ENCODE measurements at places on chromosomes 11 and 22.
A peak's percentile ranks its signal among the peaks of the same experiment; 100 is the strongest.

DNA sequence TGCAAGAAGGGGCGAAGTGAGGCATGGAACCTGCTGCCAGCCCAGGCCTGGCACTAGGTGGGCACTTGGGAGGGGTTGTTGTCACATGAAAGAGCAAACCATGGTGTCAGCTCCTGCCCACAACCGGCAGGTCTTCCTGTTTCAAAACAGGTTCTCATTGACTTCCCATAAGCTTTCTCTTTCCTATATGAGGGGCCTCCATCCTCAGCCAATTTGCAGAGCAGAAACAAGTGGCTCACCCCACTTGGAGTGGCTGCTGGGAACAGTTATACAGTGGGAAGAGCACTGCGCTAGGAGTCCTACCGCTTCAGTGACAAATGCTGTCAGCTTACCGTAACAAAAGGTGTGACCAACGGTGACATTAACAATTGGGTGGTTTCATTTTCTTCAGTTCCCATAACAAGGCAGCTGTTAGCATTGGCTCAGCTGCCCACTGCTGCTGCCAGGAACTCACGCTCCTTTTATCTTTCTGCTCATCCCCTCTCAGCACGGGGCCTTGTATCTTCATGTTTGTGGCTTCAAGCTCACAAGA lies 10.2 kb upstream of the SSTR3 start:
- DNase-seq = no peak

DNA sequence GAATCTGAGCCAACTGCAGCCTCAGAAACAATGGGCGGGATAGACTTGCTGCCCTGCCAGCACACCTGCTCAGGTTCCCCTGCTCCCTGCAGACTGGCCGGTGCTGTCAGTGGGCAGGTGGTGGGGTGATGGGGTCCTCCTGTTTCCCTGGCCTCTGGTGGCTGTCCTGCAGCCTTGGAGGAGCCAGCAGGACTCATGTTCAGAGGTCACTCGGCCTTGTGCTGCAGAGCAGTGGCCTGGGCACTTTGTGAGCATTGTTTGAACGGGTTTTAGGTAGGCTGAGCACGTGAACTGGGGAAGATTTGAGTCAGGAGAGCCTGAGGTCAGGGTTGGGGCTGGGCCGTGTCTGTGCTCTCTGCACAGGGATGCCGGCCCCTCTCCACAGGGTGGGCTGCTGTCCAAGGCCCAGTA lies 17.6 kb downstream of the PPIL2 start:
- no peak for DNase-seq

GRCh38 chr11:2755071-2755470 lies 55.3 kb upstream of the KCNQ1OT1 start:
- DNase-seq = no peak

DNA sequence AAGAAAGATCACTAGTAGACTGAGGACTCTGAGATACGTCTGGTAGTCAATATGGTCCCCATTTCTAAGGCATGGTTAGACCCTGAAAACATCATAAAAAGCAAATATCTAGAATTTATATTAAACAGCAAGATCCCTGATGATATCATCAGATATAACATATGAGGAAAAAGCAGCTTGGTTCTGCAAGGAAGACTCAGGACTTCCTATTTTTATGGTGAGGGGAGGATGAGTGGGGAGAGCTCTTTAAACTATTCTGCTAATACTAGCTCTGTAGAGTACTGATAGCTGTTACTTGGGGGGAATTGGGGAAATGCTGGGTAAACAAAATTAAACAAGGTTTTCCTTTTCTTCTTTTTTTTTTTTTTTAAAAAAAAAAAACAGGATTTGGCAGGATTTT lies 235.8 kb downstream of the SWAP70 start:
- no peak for DNase-seq

DNA sequence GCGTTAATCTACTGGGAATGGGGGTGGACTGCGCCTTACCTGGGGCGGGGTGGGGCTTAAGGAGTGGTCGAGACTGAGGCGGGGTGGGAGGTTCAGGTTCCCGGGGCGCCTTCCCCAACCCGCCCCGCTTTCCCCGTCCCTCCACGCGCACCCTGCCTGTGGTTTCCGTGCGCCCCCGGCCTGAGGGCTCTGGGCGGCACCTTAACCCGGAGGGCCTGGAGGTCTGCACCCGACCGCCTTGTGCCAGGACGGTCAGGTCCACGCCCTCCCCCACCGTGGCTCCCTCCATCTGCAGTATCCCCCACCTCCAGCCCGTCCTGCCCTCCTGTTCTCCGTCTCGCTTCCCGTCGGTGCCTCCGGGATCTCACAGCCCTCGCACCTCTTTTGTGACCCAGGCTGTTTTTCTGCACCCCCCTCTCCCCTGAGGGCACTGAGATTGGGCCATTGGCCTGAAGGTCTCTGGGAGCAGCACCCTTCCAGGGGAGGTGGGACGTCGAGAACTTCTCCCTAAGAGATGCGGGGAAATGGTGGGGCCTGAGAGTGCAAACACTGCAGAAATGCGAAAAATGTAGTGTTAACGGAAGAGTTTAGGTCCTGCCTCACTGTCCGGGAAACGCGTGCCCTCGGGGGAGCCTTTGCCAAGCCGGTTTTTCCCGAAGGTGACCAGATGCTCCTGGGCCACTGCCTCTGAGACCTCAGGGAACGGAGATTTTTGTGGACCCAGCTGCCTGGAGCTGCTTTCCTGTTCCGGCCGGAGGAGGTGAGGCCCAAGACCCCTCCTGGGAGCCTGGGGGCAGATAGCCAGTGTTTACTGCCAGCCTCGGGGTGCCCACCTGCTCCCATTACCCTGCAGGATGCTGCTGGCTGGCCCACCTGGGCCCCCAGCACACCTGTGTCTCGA lies 1.2 kb upstream of the ASCL2 start:
- no peak for DNase-seq

DNA sequence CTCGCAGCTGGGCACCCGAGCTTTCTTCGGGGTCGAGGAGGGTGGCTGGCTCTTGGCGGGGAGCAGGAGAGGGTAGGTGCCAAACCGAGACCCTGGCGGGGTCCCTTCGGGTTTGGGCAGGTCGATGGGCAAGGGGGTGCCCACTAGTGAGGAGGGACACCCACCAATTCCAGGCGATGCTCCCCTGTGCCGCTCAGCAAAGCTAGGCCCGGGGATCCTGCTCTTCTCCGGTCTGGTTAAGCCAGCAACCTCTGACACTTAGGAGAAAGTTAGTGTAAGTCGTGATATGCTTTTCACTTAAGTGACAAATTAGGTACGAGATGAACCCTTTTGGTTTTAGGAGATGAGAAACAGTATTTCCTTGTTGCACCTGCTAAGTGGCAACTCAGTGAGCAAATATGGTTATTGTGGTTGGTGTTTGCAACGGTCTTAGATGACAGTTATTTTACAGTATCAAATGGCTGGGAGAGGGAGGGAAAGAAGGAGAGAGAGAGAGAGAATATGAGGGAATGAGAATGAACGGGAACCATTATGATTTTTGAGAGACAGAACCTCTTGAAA lies 565 bp downstream of the NUCB2 start:
- no peak for DNase-seq

DNA sequence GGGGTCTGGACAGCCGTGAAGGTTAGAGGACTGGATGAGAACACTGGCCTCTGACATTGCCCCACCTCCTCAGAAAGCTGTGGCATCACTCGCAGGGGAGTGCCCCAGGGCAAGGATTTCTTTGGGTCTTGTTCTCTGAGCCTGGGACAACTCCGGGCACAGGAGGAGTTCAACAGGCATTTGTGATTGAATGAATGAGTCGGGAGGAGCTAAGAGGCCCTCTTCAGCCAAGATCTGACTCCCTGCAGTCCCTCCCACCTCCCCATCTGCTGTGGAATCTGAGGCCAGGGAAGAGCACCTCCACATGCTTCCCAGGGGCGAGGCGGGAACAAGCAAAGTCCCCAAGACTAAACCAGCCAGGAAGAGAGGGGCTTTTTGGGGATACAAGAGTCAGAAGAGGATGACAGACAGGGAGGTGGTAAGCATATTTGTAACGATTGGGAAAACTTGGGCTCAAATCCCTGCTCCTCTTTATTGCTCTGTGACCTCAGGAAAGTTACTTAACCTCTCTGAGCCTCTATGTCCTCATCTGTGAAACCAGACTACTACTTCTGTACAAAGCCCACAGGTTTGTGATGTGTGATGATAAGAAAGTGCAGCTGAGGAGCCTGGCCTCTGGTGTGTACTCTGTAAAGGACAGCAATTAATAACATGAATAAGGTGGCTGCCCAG lies 6.4 kb downstream of the TP53I11 start:
- DNase-seq = no peak

GRCh38 chr11:132445859-132446291 lies 1075.5 kb downstream of the NTM start:
- DNase-seq = no peak

GRCh38 chr11:57354699-57355098 lies 16.5 kb downstream of the P2RX3 start:
- DNase-seq = peak; percentile 49

GRCh38 chr11:8099291-8099899 lies 18.4 kb downstream of the TUB start:
- DNase-seq = no peak

DNA sequence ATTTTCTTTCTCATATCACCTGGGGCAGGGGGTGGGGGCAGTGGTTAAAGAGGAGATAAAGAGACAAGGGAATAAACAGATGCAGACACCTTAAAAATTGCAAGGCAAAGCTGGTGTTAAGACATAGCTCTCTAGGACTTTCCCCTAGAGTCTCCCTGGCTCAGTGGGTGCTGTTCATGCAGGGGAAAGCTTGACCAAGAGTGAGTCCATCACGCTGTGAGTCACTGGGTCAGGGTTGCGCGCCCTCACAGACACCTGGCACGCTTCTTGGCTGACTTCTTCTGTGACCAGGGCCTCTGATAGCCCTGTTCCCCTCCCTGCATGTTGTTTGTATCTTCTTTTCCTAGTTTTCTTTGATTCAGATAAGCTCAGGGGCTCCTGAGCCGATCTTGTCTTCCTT lies 31.9 kb downstream of the COMMD9 start:
- DNase-seq = no peak

GRCh38 chr22:32717337-32718240 lies 83.9 kb upstream of the TIMP3 start:
- no peak for DNase-seq

GRCh38 chr11:22768281-22768680 lies 61.3 kb downstream of the SVIP start:
- DNase-seq = no peak

DNA sequence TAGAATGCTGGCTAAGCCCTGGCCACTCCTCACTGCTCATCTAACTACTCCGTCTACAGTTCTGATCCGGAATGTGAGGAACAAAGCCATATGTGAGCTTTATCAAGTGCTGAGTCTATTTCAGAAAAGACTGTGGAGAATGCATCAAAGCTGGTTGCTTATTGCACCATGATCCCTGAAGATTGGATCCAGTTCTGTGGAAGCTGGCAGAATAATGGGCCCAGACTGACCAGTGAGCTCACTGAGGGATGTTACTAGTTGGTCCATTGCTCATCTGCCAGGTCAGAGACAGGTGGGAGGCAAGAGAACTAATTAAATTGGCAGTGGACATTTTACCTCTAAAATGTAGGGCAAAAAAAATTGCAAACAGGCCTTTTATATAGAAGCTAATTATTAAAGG lies 681.3 kb downstream of the NTM start:
- DNase-seq = no peak

Data from NCI-H524 treated with DMSO at 0.1 percent for 48 hours (cell line).